Camera-type eye (tissue), 1 donor: ENCODE measurements at places on chromosomes 2 and 18. TPM values are rescaled to one million over a fixed set of nuclear protein-coding genes. Genes with fewer than 3 reads are reported as not detected.

The DSC3 gene
- total RNA-seq: 18.1 TPM

The CDH19 gene
- 9.6 TPM for total RNA-seq

The TLX2 gene
- 0.93 TPM for total RNA-seq

The IL1R1 gene
- total RNA-seq: 19.4 TPM

The MAL gene
- 4.9 TPM for total RNA-seq

The LIMS2 gene
- total RNA-seq: 11.2 TPM

The CHPF gene
- 165 TPM for total RNA-seq

The LTBP1 gene
- total RNA-seq: 132 TPM

The LRATD1 gene
- total RNA-seq: 24.7 TPM

The SLC11A1 gene
- 7.8 TPM for total RNA-seq

The POMC gene
- total RNA-seq: 3.4 TPM

The VWA3B gene
- total RNA-seq: not detected

The SAG gene
- total RNA-seq: 16.7 TPM

The NYAP2 gene
- total RNA-seq: 8.2 TPM

The GFPT1 gene
- 57.6 TPM for total RNA-seq

The LBH gene
- total RNA-seq: 127 TPM

The TNP1 gene
- not detected for total RNA-seq

The ABCB11 gene
- total RNA-seq: 0.38 TPM

The SCYGR2 gene
- not detected for total RNA-seq

The CD207 gene
- 5.3 TPM for total RNA-seq

The ANAPC1 gene
- 70.0 TPM for total RNA-seq

The CYRIA gene
- 9.3 TPM for total RNA-seq

The ARHGEF4 gene
- 57.8 TPM for total RNA-seq

The LYPD1 gene
- 15.8 TPM for total RNA-seq

The SP9 gene
- not detected for total RNA-seq

The MYO7B gene
- total RNA-seq: 0.60 TPM
